ENCODE measurements at places on chromosomes 12 and 14.

- DNase-seq = no peak
These were observed 43.9 kb upstream of the CHPT1 start for GRCh38 chr12:101653503-101653902.

DNA sequence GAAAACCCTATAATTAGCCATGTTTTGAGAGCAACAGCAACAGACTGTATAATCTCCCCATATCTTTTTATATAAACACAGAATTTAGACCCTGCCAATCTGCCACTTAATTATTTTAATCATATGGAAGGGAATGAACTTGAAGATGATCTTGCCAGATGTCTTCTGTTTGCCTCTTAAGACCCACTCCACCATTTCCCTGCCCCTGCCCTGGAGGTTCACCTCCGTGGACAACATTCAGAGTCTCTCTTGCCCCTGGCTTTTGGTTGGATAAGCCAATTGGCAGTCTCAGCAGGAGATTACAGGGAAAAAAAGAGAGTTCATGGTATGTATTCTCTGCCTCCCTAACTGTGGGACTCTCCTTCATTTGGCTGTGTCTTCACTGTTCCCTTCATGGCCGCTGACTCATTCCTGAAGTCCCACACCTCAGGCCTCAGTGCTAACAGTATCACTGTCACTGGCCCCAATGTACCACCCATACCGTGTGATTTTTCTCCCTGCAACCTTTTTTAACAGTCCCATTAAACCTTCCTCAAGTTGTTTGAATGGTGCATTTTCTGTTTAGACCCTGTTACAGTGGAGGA, 184.8 kb downstream of the PIK3C2G start:
- no peak for DNase-seq

- DNase-seq = no peak
These were observed 102.7 kb upstream of the DACT1 start for GRCh38 chr14:58535044-58535443.

DNA sequence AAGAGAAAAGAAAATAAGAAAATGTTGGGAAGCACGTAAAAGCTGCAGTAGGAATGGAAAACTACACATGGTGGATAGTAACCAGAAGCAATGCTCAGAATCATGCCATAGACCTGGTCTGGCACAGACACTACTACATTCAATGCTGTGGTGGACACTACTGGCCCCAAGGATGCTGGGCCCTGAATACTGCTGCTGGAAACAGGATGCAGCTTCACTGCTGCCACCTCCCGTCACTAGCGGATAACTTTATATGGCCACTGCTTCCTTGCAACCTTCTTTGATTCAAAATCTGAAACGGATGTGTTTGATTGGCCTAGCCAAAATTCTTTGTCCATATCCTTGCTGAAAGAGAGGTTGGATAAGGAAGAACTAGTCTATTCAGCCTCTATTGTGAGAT, 30.7 kb downstream of the ADCY6 start:
- DNase-seq = no peak

DNA sequence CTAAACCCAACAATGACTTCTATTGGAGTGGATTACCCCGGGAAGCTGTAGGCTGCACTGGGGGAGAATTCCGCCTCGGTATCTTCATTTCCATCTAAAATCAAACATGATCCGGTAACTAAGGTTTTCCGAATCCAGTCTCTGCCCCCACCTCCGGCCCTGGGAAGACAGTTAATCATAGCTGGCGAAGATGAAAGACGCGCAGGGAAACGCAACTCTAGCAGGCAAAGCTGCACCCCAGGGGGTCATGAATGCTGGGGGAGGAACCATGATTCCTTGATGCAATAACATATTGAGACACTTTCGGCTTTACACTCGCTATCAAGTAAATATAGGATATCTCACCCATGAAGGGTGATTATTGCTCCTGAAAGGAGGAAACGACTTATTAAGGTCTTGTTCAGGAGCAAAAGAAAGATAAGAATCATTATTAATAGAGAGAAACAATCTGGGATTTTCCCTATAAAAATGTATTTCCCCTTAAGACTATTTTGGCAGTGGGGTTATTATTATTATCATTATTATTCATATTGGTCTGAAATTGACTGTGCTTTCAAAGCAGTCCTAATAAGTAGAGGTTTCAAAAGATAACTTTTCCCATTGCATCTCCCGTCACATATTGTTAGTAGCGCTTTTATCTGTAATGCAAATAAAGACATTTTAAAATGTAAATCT, 614.9 kb downstream of the VRK1 start:
- DNase-seq = no peak

- DNase-seq = no peak
These were observed 17.5 kb downstream of the YY1 start for GRCh38 chr14:100256339-100256895.

- DNase-seq = no peak
These were observed 440.7 kb downstream of the KCNH5 start for GRCh38 chr14:62604524-62604923.
